ENCODE measurements at places on chromosomes 13 and 19.

DNA sequence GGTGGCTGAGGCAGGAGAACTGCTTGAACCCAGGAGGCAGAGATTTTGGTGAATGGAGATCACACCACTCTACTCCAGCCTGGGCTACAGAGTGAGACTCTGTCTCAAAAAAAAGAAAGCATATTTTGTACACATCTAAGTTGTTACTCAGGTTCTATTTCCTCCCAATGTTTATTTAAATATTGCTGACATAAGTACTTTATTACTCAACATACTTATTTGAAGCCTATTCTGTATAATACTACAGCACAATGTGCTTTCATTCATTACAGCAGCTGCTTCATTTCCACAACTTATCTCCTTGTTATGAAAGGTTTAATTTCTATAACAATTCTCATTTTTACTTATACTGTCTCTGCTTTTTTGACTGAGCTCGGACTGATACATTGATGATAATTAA, 495.7 kb downstream of the SLITRK1 start:
- no peak for DNase-seq

GRCh38 chr19:32708457-32708856, 11.1 kb upstream of the TDRD12 start:
- peak; percentile 17 for DNase-seq

GRCh38 chr13:45781553-45782326, 69.8 kb downstream of the SIAH3 start:
- DNase-seq = no peak

GRCh38 chr19:9586764-9587163, 2.5 kb upstream of the ZNF121 start:
- peak; percentile 75 for DNase-seq

GRCh38 chr13:24284889-24285565, 24.4 kb upstream of the C1QTNF9 start:
- DNase-seq = no peak

All from stimulated activated CD4-positive, alpha-beta T cell treated with anti-CD3 and anti-CD28 coated beads, Interleukin-4, amount 100 ng/mL, for 1 hour (primary cell).